ENCODE measurements at places on chromosomes 7 and 10.

DNA sequence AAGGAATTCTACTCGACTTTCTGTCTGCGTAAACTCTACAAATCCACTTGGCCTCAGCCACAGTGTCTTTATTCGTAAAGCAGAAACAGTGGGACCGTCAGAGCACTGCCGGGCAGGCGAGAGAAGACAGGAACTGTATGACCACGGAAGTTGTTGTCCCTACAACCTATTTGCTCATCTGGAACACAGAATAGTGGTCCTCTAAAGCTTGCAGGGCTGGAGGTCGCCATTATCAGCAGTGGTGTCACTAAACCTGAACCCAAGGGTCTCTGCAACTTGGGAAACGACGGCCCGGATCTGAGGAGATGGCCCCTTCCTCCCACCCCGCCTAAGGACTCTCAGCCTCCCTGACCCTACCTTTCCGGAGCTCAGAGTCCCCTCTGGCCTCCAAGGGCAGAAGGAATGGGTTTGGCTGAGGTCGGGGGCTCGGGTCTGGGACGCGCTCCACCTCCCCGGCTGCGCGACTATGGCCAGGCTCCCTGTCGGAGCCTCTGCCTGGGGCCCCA, 442 bp downstream of the STYXL1 start:
- peak; percentile 7 for DNase-seq

DNA sequence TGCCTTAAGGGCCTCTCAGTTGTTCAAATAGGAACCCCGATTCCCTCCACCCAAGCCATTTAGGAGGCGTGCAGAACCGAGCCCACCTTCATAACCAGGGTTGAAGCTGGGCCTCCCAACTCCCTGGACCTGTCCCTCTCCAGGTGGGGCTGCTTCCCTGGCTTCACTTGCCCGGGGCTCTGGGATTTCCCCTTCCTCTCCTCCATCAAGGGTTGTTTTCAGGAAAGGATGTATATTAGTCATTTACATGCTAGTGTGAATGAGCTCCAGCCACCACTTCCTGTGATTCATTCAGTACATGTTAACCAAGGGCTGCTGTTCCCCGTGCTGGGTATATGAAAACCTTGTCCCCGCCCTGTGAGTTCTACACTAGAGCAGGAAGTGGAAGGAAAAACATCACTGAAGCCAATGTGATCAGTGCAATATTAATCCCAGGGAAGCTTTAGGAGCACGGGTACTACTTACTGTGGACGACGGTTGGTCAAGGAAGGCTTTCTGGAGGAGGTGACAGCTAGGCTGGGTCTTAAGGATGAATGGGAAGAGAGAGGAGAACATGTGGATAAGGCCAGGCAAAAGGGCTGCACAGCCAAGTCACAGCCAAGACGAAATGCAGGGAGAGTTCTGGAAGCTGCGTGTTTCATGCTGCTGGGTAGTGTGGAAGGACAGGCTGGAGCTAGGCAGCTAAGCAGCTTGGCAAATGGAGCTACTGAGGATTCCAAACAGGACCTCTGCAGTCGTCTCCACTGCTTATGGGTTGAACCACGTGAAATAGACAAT, 150.1 kb upstream of the SHH start:
- no peak for DNase-seq

- DNase-seq = no peak
Measured at GRCh38 chr7:28983396-28984190, 25.5 kb upstream of the TRIL start.

- no peak for DNase-seq
Measured at GRCh38 chr10:70779511-70780369, 5.4 kb downstream of the TBATA start.

DNA sequence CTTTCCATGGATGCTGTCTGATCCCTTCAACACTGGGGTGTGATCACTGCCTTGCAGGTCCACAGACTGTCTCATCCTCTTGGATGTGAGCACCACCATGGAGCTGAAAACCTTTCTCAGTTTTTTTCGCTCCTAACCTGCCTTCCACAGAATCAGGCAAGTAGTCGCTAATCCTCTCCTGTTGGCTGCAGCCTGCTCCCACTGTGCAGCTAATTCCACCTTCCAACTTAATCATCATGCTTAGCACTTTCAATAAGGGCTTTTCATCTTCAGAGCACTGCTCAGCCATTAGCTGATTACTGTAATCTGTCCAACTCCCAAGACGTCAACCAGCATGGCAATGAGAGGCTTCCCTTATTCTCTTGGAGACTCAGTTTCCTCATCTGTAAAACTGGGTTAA, 15.1 kb upstream of the CDH23 start:
- no peak for DNase-seq

DNA sequence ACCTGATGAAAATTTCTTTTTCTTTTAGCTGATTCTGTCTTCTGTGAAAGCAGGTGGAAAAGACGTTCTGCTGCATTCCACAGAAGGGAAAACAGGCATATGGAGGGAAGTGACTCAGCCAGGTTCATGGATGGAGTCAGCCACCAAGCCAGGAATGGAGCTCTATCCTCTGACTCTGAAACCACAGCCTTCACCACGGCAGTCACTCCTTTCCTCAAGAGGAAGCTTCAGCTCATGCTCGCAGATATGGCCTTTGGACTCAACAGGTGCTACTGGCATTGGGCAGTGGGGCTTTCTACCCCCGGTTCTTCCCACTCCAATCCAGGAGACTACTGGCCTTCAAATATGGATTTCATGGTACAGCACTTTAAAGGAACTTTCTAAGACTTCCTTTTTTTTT, 11.5 kb upstream of the PLAU start:
- DNase-seq = no peak

GRCh38 chr7:83148776-83149175, 13.9 kb downstream of the PCLO start:
- DNase-seq = no peak

DNA sequence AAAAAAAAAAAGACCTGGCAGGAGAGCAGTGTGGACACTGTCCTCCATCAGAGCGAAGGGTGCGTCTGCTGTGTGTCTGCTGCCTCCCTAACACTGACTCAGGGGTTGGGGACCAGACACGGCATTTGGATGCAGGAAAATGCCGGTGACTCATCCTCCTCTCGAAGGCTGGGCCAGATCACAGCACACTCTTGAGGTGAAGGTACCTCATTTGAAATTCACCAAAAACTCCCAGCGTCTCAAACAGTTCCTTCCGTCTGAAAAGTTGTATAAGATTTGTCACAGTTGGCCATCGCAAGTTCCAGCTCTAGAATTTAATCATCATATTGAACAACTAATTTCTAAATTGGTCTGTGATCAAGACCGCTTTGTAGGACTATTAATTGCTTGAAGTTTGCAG, 118.1 kb upstream of the LYZL2 start:
- DNase-seq = no peak

DNA sequence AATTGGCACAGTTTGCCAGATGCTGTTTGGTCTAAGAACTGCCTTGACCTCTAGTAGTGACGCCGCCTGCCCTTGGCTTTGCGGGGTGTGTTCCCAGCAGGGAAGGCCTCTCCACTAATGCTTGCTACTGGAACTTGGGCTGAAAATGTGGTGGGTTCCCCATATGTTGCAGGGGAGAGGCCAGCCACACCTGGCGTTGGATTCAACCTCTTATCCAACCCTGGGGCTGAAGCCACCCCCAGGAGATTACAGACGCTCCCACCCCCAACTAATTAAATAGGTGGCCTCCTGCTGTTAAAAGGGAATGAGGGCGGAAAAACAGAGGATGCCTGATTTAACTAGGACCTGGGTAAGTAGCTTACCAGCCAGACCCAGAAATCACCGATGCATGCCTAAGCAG, 19.2 kb upstream of the ATOH7 start:
- DNase-seq = no peak

DNA sequence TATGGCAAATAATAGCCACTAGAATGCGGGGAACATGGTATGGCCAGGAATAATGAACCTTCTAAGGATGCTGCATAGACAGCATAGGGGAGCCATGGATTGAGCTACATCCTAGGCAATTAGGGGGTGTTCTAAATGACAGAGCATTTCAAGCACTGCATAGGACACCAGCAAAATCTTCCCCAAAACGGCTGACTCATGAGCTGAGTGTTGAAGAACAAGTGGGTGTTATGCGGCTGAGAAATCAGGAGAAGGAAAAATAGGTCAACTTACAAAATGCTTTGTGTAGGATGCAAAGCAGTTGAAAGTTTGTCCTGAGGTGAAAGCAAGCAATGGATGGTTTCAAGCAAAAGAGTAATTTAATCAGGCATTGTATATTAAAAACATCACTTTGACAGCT, 1023.5 kb upstream of the C7orf33 start:
- no peak for DNase-seq

- no peak for DNase-seq
Measured at GRCh38 chr7:55085511-55086412, 66.9 kb downstream of the EGFR start.

- no peak for DNase-seq
Measured at GRCh38 chr10:123146013-123146893, 1.7 kb upstream of the HMX2 start.

DNA sequence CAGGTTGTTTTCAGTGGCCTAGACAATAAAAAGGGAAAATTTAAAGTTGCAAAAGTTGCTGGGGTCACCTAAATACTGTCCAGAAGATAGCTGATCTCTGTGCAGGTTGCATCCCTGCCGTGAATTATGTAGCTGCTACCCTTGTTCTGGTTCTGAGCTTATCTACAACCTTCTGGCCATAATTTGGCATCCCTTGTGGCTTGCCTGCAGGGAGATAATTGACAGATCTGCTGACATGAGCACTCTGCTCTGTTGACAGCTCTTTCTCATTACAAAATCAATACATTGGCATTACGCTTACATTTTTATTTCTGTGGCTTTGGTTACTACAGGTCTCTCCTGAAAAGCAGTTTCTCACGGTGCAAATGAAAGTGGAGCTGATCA, 29.3 kb upstream of the HECTD2 start:
- DNase-seq = no peak

DNA sequence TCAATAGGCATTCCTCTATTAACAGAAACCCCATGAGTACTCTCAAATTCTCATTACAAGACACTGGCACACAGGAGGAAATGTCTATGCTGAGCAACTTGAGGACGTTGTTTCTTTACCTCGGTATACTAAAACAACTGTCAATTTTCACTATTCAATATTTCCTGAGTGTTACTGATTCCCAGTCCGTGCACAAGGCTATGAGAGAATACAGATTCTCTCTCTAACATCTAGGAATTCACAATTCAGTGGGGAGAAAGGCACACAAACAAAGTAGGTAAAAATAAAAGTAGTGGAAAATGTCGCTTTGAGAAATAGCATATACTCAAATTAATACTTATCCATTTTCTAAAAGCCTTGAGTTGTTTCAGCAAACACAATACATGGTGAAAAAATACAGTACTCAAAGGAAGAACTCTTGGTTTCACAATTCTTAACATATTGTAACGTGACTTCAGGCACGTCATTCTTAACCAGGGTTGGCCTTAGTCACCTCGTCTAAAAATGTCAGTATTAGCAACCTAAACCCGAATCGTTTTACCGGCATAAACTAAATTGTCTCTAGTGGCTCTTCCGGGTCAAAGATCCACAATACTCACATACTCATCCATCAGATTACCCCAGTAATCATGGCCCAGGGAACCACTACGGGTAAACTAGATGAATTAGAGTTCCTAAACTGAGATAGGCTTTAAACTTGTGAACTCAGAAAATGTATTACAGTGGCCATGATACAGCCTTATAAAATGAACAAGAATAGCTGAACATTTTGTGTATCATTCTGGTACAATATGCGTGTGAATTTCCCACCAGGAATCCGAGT, 1.5 kb downstream of the IPMK start:
- DNase-seq = peak; percentile 46

- DNase-seq = no peak
Measured at GRCh38 chr7:66522518-66522917, 106.2 kb upstream of the KCTD7 start.

DNA sequence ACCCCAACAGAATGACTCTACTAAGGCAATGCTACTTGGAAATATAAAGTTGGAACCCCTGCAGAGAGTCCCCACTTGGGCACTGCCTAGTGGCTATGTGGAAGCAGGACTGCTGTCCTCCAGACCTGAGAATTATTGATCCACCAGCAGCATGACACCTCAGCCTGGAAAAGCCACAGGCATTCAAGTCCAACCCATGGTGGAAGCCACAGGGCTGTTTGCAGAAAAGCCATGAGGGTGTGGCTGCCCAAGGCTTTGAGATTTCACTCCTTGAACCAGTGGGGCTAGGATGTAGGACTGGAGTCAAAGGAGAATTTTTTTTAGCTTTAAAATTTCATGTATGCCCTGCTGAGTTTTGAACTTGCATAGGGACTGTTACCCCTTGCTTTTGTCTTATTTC, 13.6 kb upstream of the GHRHR start:
- no peak for DNase-seq

DNA sequence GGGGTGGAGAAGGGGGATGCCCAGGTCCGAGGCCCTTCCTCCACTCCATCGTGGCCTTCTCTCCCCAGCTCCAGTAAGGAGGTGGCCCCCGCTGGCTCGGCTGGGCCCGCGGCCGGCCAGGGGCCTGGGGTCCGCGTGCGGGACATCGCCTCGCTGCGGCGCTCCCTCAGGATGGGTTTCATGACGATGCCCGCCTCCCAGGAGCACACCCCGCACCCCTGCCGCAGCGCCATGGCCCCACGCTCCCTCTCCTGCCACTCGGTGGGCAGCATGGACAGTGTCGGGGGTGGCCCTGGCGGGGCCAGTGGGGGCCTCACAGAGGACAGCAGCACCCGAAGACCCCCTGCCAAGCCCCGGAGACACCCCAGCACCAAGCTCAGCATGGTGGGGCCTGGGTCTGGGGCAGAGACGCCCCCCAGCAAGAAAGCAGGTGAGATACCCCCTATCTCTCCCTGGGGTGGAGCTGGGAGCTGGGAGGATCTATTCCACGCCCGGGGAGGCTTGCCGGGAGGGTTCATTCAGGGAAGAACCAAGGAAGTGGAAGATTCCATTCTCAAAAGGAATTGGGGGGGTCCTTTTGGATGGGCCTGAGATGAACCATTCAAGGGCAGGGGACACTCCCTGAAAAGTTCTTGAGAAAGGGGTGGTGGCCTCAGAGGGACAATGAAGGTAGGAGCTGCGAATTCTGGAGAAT, 3.2 kb downstream of the NYAP1 start:
- no peak for DNase-seq

- DNase-seq = no peak
Measured at GRCh38 chr7:3942816-3943745, 642.0 kb downstream of the SDK1 start.

GRCh38 chr7:104784686-104785085, 229.3 kb upstream of the KMT2E start:
- no peak for DNase-seq

DNA sequence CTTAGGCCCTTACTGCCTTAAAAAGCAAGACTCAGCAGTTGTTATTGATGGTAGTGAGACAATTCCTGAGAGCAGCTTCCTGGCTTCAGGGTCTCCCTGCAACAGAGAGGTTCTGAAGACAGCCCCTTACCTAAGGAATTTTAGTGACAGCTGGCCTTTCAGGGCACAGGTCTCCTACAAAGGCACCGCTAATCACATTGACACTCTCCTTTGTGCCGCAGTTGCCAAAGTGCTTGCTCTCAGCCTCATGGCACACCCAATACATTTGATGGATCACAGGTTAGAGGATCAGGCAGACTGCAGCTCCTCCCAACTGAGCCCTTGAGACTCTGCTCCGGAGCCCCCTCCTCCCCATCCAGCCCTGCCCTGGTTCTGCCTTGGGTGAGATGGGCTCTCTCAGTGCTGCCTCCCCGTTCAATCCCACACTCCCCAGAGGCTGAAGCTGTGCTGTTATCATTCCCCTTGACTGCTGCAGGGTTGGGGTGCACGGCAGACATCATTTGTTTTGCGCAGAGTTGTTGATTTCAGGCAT, 198.2 kb downstream of the EMX2 start:
- no peak for DNase-seq

GRCh38 chr10:109898666-109899355, 24.5 kb downstream of the XPNPEP1 start:
- no peak for DNase-seq

GRCh38 chr7:77538281-77539212, 1.5 kb downstream of the PTPN12 start:
- DNase-seq = no peak

Measured in naive B cell (primary cell).